ENCODE measurements at places on chromosomes 12 and 14.

DNA sequence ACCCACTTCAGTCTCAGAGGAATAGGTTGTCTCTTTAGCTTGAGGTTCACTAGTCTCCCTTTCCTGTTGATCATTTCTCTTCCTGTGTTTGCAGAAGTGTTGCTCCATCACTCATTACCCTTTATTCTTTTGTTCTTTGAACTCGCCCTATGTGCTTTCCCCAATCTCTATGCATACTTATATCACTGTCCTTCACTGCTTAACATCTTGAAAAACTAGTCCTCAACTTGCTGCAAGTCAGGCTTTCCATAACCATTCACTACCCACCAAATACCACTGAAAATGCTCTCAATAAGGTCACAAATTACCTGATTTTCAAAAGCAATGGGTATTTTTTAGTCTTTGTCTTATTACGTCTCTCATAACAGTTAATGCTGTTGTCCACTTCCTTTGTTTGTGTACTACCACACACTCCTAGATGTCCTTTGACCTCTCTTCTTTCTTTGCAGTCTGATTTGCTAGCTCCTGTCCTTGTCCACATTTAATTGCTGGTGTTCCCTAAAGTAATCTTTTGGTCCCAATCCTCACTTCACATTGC lies 80.8 kb downstream of the RIC8B start:
- DNase-seq = no peak

GRCh38 chr12:93319523-93320050 lies 58.1 kb upstream of the NUDT4 start:
- DNase-seq = no peak

DNA sequence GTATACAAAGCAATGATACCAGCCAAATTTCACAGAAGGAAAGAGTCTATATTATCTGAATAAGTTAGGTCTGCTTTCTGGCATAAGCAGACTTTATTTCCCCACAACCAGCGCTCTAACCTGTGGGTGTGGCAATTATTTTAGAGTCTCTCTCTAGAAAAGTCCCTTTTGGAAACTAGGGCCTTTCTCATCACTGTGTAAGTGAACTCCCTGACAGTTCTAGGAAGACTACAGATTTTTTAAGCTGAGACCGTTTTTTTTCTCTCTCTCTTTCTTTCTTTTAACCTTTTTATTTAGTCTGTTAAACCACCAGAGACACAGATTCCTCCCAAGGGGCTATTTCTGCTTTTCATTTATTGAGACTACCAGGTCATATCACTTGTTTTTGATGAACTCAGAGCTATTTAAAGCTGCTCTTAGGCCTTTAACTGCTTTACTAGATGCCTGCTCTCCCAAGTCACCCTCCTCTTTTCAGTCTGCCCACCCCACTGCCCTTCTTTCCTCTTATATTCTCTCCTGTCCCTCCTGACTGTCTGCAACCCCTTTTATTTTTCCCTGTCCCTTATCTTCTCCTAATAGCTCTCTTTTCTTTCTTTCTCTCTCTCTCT lies 69.2 kb upstream of the ARHGAP5 start:
- no peak for DNase-seq

DNA sequence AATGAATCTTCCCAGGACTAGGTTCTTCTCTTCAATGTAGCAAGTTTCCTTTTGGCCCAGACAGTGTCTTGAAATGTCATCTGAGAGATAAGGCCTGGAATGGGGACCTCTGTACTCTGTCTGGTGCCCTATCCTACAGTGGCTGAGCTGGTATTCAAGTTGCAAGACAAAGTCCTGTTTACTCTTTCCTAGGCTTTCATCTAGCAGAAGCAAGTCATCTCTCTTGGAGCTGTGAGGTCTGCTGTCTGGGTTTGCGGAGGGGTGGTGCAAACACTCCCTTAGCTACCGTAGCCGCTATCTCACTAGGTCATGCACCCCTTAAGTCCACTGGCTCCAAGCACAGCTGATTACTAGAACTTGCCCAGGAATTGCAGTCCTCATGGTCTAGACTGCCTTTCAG lies 149.7 kb upstream of the SLC16A7 start:
- peak; percentile 10 for DNase-seq

DNA sequence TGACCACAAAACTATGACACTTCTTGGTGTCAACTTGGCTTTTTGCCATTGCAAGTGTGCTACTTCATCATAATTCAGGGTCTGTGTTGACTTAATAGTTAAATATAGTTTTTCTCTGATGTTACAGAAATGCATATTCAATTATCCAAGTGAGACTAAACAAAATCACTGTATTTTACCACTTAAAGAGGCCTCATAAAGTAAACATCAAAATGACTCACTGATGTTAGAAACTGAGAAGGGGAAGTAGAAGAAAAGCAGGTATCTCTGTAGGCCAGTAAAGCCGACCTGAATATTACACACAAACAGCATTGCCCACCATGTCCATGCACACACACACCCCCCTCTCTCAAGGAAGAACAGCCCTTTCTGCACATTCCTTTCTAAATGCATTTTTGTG lies 55.4 kb downstream of the RPAP3 start:
- DNase-seq = no peak

DNA sequence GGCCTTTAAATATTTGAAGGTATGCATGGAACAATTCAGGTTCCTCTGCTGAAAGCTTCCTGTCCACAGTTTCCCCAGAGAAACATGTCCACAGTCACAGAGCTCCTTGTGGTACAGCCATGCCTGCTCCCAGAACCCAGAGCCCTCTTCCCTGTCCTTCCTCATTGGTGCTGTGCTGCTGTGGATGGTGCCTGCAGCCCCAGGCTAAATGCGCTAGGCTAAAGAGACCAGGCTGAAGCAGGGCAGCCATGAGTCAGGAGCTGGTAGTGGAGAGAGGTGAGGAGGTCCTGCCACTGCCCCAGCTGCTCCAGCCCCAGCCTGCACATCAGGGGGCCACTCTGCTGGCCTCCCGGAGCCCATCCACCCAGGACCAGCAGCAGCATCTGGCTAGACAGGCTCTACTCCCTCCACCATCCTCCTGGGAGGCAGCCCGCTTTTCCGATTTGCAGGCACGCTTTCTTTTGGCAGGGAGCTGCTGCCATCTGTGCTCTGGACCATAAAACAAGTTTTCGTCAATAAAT lies 65.4 kb upstream of the DDX11 start:
- peak; percentile 64 for DNase-seq

GRCh38 chr14:55950135-55950534 lies 168.1 kb upstream of the PELI2 start:
- DNase-seq = no peak

GRCh38 chr14:60089221-60089620 lies 2.5 kb upstream of the PCNX4 start:
- no peak for DNase-seq

GRCh38 chr14:73877790-73878189 lies 8.9 kb upstream of the ZNF410 start:
- DNase-seq = no peak

DNA sequence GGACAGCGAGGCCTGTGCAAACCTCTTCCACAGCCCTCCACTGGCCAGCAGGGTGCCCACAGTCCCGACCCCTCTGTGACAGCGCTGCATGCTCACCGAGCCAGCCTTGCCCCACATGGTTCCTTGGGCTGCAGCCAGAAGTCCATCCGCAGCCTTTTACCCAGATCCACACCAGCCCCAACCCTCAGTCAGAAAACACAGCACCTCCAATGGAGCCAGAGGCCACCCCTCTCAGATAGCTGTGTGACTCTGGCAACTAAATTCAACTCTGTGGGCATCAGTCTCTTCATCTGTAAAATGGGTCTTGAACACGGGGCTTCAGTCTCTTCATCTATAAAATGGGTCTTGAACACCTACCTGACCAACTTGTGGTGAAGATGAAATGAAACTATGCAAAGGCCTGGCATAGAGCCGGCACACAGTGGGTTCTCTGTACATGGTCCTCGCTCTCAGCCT lies 38.0 kb downstream of the NFKBIA start:
- no peak for DNase-seq

- no peak for DNase-seq
These were observed 40.6 kb upstream of the GLIPR1 start for GRCh38 chr12:75439930-75440329.

GRCh38 chr12:103758310-103759089 lies 82.5 kb downstream of the NT5DC3 start:
- no peak for DNase-seq

DNA sequence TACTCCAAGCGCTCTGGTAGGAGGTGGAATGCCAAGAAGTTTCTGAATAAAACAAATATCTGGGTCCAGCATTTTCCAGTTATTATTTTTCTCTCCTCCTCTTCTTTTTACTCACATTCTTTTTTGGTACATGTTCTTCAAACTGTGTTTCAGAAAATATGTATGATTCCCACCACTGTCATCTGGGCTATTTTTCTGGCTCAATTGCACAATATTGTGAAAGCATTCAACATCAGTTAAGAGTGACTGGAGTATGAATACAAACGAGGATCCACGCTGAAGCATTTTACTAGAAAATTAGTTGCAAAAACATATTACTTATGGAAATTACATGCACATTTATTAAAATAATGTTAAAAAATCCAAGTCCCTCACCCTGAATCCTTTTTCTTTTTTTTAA lies 61.5 kb downstream of the KCNMB4 start:
- DNase-seq = no peak

- no peak for DNase-seq
These were observed 425.9 kb downstream of the FSCB start for GRCh38 chr14:44081146-44081545.

DNA sequence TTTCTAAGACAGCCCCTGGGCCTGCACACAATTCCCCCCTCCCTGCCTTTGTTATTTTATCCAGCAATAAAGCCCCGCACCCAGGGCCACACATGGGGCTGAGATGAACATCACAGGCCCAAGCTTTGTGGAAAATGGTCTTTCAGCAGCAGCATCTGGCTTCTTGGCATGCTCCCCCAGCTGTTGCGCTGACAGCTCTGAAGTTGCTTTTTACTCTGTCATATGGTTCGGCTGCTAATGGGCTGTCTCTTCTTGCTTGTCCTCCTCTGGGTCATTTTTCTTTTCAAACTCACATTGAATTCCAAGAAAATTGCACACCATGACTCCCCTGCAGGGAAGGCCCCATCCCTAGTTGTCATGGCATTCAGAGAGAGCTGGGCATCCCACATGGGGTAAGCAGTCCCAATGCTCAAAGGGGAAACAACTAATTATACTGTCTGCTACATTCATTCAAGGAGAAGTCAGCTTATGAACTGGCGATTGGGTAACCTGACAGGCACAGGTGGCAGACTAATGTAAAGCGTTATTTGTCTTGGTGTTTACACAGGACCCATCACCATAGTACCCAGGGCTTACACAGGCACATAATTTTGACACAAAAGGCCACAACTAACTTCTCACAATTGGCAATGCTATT lies 74.0 kb upstream of the CDKN3 start:
- DNase-seq = no peak

DNA sequence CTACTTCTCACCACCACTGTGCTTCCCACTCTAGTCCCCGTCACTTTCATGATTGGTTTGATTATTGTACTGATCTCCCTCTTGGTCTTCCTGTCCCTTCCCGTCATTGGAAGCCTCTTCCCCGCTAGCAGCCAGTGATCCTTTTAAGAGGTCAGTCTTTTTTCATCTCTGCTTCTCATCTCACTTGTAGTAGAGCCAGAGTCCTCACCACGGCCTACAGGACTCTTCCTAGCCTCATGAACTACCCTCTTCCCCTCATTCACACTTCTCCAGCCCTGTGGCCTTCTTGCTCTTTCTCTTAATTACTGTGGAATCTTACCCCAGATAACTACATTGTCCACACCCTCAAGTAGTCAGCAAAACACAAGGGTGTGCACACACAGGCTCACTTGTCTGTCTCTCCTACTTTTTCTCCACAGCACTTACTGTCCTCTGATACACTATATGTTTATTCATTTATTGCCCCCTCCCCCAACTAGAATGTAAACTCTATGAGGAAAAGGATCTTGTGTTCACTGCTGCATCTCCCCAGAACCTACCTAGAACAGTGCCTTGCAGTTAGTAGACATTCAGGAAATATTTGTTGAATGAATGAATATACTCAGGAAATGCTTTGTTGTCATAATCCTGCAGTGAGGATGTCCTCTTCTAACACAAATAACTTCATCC lies 66.3 kb downstream of the CKB start:
- no peak for DNase-seq

- DNase-seq = no peak
These were observed 325.9 kb downstream of the ADAMTS20 start for GRCh38 chr12:43226151-43226550.

- no peak for DNase-seq
These were observed 369.2 kb downstream of the CCER1 start for GRCh38 chr12:90585640-90586304.

DNA sequence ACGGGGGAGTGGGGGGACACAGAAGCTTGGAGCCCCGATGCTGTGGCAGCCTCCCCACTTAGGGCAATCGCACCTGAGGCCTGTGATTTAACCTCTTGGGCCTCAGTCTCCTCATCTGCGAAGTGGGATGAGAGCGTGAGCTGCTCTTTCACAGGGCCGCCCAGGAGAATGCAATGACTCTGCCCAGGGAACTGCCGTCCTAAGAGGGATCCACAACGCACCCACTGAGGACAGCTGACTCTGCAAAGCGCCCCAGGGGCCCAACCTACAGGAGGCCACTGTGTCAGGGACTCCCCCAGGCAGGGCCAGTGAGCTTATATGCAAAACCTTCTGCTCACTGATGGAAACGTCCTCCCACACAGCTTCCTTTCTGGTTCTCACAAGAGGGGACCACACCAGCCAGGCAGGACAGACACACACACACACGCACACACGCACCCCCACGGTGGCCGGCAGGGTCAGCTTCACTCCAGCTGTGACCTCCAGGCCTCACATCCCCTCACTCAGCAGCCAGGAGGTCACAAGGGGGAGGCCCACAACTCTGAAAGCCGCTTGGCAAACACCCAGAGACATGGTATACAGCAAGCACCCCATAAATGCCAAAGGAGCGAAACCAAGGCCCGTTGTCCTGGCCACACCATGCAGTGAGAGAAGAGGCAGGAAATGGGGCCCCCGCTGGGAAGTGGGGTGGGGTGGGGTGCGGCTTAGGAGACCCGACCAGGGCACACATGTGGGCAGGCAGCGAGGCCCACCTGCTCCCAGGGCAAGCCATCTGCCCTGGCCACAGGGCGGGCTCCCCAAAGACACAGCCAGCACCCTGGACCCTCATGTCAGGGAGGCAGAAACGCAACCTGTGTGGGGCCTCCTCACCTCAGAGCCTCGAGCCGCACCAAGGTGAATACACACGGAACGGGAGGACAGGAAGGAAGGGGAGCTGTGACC lies 73.3 kb downstream of the NCOR2 start:
- no peak for DNase-seq

DNA sequence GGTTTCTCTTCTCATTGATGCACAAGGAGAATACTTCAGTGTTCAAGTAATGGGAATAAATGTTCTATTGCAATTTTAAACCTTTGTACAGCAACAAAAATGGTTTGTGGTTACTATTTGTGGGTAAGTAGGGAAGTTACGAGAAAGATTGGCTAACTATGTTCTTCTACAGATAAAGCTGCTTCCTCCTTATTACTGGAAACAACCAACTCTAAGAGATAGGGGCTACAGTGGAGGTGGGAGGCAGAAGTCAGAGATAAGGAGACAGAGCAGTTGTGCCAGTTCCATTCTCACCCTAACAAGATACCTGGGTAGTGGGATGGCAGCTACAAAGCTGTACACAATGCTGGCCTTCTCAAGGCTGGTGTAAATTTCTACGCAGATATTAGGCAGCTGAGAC lies 16.2 kb downstream of the NOXRED1 start:
- no peak for DNase-seq

All from ELF-1 (cell line).